ENCODE measurements at places on chromosomes 12 and 14.

GRCh38 chr12:68306564-68306963, 25.6 kb downstream of the MDM1 start:
- DNase-seq, result no peak

GRCh38 chr14:75162631-75163030, 13.8 kb downstream of the TMED10 start:
- DNase-seq, result no peak

- DNase-seq, result no peak
Observed at GRCh38 chr12:52848661-52849255, at the start of gene KRT78. TSS of gene KRT78 (minus strand) at chr12:52848994. CDS start at chr12:52848930, 64 bp downstream.

- DNase-seq, result no peak
Observed at GRCh38 chr12:70122804-70123203, 120.4 kb upstream of the CNOT2 start.

GRCh38 chr14:54450535-54450934, 9.4 kb upstream of the CNIH1 start:
- no peak for DNase-seq

DNA sequence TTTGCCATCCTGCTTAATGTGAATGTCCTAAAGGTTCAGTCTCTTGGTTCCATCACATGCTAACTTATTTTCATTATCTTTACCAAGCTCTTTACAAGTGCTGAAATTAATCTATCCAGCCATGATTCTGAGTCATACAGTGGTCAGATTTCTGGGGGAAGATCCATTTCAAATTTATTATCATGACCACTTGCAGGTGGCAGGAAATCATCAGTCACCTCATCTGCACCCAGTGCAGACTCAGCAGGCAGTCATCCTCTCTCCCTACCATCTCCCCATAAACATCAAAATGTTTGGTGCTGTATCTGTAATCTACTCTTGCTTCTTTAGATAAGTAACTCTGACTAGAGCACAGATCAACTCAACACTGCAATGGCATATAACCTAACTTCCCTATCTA, 23.5 kb downstream of the ATG14 start:
- no peak for DNase-seq

DNA sequence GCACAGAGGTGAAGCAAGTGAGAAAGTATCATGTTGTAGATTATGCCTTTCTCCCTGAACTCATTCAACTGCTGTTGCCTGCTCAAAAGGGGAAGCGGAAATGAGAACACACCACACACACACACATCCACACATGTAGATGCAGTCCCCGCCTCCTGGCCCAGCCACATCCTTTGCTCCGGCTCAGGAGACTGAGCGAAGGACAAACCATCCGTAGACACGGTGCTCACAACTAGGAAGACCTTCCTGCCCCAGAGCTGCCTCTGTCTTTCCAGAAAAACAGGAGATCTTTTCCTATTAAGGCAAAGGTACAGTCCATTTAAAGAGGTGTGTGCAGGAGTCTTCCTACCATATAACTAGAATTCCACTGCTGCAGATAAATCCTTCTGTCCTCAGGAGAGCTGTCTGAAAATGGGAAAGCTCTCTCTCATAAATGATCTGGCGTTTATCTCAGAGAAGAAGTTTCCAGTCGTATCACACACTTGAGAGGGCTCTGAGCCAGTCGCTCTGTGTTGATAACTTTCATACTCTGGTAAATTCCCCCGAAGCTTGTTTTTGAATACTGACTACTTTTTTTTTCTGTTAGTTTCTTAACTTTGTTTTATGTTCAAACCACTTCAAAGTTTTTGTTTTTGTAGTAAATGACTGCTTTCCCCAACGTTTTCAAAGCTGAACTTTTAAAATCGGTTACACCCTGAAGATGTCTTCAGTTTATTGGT, at the start of gene TESPA1:
Gene TESPA1 (minus strand): TSS at position 105 of the 719 bp plus-strand sequence. CDS start 10,200 bp downstream, outside the sequence.
- peak; percentile 93 for DNase-seq

- no peak for DNase-seq
Observed at GRCh38 chr12:95790917-95791849, 619 bp upstream of the NTN4 start.

GRCh38 chr14:52094546-52095271, 25.9 kb upstream of the NID2 start:
- DNase-seq, result no peak

DNA sequence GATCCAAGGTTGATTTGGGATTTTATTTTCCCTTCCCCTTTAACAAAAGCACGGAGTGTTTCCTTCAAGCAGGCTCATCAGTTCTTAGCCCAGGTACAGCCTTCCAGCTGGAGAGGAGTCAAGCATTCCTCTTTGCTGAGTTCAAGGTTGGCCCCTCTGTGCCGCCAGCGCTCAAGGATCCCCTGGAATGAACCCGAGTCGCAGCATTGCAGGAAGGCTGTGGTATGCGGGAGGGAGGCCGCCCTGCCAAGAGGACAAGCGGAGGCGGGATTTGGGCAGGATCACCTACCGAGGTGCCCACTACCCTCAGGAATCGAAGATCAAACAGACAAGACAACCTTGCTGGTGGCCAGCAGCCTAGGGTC, 53.9 kb upstream of the NCOR2 start:
- DNase-seq, result no peak

- DNase-seq, result no peak
Observed at GRCh38 chr14:59699442-59699841, 122.8 kb upstream of the CCDC175 start.

GRCh38 chr14:72741826-72742117, 152.1 kb downstream of the DPF3 start:
- DNase-seq, result no peak

DNA sequence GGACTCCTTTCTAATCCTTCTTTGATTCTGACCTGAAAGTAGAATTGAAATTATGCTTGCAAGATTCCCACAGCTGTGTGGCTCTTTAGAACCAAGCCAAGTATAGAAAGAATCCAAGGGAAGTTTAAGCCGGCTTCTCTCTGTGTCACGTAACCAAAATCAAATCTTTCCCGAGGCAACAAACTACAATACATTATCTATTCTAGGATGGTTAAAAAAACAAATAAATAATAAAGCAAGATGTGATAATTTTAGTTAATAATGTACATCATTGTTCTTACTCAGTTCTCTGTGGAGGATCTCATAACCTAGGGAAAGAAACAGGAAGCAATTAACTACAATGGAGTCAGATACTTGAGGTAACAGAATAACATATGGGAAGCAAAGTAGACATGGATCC, 78.1 kb upstream of the ST8SIA1 start:
- no peak for DNase-seq

DNA sequence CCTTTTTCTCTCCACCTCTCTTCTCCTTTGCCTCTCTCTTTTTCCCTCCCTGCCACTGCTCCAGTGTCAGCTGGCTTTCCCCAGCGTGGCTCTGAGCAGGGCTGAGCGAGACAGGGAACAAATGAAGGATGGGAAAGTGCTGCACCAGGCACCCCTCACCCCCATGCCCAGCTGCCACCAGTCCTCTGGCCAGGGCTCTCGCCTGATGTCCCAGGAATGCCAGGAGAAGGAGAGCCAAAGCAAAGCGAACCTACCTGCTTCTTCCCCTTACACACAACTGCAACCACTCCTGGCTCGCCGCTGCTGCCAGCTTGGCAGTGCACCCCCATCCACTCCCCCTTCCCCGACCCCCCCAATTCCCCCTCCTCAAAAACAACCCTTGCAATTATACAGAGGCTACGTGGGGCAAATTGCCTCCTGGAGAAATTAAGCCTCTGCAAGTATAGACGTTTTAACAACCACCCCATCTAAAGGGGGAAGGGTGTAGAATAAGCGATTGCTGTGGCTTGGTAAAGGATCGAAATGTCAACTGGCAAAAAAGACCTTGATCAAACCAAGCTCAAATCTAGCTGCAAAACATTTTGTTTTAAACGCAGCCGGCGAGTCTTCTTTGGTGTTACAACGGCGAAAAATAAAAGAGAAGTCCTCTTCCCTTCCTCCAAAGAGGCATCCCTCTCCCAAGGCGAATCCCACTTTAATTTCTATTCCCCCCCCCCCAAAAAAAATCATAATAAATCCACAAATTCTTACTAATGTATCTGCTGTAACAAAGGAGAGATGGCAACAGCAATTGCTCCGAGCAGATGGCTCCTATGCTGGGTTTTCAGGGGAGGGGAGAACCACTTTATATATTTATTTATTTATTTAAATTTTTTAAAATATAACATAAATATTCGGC, 2.9 kb downstream of the BCL11B start:
- no peak for DNase-seq

GRCh38 chr12:8562310-8562709, 21.6 kb upstream of the CLEC4E start:
- DNase-seq, result no peak

DNA sequence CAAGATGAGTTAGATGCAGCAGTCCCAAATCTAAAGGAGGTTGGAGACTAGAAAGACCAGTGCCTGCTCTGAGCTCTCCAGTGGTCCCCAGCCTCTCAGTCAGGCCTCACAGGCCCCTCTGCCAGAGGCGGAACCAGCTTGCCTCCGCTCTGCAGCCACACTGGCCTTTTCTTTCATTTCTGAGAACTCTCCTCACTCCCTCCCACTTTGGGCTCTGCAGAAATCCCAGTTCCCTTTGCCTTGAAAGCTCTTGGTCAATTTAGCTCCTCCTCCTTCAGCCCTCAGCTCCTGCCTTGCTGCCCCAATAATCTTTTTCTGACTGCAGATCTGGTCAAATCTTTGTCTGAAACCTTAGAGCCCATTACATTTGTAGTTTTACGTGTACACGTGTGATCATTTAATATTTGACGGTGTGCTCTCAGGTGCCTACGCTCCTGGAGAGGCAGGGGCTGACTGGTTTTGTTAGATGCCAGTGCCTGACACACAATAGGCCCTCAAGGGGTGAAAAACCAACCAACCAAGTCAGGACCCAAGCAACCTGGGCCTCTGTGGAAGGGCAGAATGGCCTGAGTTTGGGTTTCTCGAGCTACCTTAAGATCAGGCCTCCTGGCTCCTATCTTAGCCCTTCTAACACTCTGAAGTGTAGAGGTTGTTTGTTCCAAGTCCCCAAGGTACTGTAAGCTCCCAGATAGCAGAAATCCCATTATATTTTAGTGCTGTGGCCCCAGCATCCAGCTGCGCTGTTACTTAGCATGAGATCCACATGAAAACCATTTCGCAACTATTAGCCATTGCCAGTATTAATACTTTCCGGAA, 1.1 kb upstream of the NUDT4 start:
- no peak for DNase-seq

DNA sequence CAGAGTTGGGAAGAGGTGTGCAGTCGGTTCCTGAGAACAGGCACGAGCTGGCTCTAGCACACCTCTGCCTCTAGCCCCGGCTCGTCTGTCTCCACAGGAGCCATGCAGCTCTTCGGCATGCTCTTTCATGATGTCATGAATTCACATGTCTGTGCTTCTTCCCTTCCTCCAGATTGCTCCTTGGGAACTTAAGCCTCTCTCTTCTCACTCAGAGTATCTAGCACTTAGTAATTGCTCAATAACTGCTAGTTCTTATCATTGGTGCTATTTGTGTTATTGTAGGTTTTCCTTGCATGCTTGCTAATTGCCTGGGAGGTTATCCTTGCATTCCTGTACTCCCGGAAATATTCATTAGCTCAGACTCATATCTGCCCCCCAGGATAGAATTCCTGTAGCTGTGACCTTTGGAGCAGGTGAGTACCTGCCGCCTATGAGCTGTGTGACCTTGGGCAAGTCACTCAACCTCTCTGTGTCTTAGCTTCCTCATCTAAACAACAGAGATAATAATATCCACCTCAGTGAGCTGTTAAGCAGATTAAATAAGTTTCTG, 19.5 kb downstream of the FAM181A start:
- no peak for DNase-seq

- no peak for DNase-seq
Observed at GRCh38 chr12:57261428-57261865, 10.5 kb upstream of the STAC3 start.

- DNase-seq, result no peak
Observed at GRCh38 chr14:81363746-81364378, 36.3 kb downstream of the STON2 start.

DNA sequence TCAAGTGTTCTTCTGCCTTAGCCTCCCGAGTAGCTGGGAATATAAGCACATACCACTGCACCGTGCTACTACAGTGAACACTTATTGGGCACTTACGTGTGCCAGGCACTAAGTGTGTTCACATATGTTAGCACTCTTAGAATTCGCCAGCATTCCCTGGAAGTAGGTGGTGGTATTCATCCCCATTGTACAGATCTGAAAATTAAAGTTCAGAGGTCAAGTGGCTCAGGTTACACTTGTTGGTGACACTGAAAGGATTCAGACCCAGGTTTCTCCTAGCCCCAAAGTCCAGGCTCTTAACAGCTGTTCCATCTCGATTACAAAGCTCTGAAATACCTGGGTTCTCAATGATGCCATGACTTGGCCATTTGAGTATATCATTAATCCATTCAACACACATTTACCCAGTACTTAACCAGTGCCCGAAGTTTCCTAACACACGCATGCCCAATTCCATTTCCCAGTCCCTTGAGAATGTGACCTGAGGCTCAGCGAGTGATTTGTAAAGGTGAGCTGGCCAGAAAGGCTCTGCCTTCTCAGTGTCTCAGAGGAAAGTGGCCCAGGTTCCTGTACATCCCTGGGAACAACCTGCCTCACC, 4.8 kb downstream of the MVK start:
- DNase-seq, result no peak

GRCh38 chr12:15931590-15932053, 20.5 kb downstream of the DERA start:
- DNase-seq, result no peak

- DNase-seq, result no peak
Observed at GRCh38 chr14:58488550-58488949, 61.0 kb downstream of the KIAA0586 start.

- peak; percentile 91 for DNase-seq
Observed at GRCh38 chr14:91114079-91115065, 499 bp downstream of the DGLUCY start.

DNA sequence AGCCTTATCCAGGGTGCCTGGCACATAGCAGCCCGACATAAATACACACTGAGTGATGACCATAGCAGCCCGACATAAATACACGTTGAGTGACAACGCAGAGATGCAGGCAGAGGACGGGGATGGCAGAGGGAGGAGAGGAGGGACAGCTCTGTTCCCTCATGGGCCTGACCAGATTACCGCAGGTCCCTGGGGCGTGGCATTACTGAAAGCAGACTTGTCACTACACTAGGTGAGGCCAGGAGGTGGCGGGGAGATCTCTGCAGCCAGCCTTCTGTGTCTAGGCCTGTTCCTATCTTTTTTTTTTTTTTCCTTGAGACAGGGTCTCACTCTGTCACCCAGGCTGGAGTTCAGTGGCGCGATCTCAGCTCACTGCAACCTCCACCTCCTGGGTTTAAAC, 69.0 kb downstream of the HRK start:
- DNase-seq, result no peak

Data from T-helper 1 cell (primary cell).